ENCODE measurements at places on chromosomes 2 and 18.

GRCh38 chr2:19503406-19503805 is 145.0 kb upstream of the OSR1 start:
- no peak for DNase-seq

DNA sequence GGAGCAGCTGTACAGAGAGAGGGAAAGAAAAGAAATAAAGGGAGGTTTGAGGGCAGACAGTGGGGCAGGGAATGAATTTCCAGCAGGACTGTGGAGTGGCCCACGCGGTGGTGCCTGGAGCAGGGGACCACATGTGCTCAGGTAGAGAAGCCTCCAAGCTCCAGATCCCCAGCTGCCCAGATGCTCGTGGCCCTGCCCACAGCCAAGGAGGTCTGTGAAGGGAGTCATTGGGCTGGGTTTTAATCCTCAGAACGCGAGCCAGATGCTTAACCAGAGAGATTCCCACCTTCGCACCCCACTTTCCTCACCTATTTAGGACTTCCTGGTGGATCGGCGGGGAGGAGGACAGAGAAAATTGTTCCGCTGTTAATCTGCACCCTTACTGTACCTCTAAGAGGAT is 369.4 kb downstream of the PARD3B start:
- DNase-seq, result no peak

DNA sequence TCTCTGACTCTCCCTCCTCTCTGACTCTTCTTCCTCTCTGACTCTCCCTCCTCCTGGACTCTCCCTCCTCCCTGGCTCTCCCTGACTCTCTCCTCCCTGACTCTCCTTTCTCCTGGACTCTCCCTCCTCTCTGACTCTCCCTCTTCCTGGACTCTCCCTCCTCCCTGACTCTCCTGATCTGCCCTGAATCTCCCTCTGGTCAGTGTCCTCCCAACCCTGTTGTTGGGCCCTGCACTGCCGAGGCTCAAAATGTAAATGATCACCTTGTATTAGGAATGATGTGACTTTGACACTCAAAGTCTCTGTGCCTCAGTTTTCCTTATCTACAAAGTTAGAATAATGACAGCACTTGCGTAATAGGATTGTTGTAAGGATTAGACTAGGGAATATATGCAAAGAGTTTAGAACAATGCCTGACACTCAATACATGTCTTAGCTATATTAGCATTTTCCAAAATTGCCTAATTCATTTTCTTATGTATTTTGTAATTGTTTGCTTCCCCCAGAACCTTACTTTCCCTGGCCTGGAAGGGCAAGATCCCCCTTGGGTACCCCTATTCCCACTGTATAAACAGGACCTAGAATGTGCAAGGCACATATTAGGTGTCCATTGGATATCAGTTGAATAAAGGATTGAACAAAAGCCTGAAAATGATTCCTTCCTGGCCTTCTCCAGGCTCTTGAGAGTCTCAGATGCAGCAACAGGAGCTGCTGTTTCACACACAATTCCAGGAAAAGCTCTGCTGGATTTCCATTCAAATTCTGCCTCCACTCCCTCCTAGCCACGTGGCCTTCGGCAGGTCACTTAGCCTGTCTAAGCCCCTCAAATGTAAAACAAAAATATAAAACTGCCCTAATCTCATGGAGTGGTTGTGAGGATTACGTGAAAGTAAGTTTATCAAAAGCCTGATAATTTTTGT is 170.1 kb downstream of the INHBB start:
- no peak for DNase-seq

DNA sequence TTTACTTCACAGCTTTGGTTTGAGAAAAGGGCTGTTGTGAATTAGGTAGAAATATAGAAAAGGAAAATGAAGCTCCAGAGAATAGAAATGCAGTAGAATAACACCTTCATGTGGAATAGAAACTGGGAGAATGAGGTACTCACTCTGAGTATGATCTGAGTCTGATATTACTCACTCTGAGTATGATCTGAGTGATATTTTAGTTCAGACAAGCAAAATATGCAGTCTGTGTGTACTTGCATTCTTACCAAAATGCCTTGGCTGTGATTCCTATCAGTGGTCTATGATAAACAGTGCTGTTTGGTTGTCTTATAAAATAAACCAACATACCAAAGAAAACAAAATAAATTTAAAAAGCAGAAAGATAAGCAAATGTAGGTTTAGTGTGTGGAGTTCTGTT is 487.6 kb downstream of the THSD7B start:
- DNase-seq, result no peak

- DNase-seq, result no peak
These were observed 85.6 kb upstream of the ST3GAL5 start for GRCh38 chr2:85974390-85974789.

DNA sequence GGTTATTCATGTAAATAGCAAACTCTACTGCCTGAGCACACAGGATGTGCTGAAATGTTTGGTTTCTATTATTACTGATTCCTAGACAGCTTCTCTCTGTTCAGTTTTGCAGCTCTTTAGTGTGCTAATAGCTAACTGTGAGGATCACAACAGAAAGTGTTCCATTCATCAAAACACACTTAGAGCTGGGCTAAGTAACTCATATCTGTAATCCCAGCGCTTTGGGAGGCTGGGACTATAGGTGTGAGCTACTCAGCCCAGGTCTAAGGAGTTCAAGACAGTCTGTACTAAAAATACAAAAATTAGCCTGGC is 63.2 kb downstream of the MOGAT1 start:
- DNase-seq, result no peak

GRCh38 chr18:6022845-6023244 is 127.5 kb upstream of the TMEM200C start:
- DNase-seq, result no peak

DNA sequence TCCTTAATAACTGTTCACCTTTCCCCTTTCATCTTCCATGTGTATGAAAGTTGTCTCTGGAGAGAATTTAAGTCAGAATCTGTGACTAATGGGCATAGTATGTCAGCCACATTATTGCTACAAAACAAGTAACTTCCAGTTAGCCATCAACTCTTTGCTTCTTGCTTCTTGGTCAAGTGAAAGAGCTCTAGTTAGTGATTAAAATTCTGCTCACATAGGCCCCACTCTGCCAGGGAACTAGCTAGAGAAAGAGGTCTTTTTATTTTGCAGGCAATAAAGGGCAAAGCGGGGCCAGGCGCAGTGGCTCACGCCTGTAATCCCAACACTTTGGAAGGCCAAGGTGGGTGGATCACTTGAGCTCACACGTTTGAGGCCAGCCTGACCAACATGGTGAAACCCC is 64.6 kb downstream of the COLEC12 start:
- DNase-seq, result no peak
